ENCODE measurements at places on chromosomes 3 and 15. TPM values are rescaled to one million over a fixed set of nuclear protein-coding genes. Genes with fewer than 3 reads are reported as not detected.
A peak's percentile ranks its signal among the peaks of the same experiment; 100 is the strongest.

- DNase-seq: peak; percentile 26
These were observed 16.1 kb upstream of the AHSG start for GRCh38 chr3:186596568-186597287.

GRCh38 chr3:49839193-49839809 is 17.1 kb downstream of the TRAIP start:
- DNase-seq: peak; percentile 85

GRCh38 chr3:158540066-158540465 is 30.9 kb upstream of the MLF1 start:
- no peak for DNase-seq

Gene DAZL
- total RNA-seq: not detected
